ENCODE measurements at places on chromosomes 7 and 10.

DNA sequence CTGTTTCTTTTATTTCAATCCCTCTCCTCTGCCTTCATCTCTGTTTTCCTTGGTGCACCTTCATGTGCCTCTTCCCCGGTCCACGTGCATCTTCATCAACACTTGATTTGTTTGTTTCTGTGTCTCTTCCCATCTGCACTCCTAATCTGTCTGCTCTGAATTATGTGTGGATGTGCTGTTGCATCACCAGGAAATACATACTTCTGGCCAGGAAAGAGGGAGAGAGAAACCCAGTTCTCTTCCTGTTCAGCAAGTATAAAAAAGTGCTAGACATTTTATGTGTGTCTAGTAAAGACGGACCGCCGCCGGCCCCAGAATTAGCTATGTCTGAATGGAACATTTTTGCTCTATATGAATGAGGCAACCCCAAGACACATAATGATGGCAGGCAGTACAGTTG lies 93.8 kb downstream of the CALD1 start:
- no peak for DNase-seq

DNA sequence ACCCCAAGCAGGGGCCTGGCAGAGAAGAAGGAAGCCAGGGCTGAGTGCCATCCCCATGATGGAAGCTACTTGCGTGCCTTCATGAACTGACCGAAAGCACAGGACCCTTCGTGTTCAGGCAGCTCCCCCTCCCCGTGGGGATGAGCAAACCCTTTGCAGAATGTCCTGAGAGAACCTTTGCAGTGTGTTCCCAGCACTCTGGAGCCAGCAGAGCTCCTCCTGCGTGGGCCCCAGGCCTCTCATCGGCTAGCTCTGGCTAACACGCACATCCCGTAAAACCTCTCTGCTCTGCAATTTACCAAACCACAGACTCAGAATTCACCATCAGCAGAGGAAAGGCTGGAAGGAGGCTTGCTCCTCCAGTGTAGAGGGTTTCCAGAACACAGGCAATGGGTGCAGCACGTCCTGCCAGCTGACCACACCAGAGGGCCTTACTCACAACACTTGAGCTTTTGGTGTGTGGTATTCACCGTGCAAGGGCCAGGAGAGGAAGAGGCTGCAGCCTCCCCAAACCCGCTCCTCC lies 3.1 kb downstream of the SH3PXD2A start:
- DNase-seq, result no peak

- DNase-seq, result no peak
Measured at GRCh38 chr7:2689951-2690705, 2.1 kb downstream of the AMZ1 start.

- DNase-seq, result no peak
Measured at GRCh38 chr7:105776068-105776790, 100.2 kb downstream of the ATXN7L1 start.

DNA sequence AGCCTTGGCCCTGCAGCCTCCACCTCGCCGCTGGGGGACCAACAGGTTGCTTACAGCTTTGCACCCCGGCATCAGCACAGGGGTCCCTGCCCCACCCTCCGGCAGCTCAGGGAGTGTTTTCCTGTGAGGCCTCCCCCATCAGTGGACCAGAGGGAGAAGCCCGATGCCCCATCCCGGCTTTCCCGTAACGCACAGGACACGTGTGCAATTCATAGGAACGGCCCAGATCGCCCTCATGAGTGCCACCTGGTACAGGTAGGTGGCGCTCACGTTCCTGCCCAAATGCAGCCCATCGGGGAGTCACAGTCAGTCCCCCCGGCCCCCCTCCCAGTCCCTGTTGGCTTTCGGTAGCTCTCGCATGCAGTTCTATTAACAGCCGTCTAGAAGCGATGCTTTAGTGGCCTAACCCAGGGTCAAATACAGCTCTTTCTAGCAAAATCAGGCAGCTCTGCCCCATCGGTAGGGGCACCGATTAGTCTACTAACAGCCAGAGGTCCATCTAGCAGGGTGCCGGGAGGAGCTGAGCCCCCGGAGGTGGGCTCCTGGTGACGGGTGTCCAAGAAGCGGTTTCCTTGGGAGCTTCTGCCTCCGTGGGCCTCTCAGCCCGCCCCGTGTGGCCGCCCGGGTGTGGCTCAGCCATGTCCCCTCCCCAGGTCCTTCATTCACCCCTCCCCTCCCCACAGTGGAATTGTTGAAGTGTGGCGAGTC lies 48.4 kb upstream of the GTF2IRD1 start:
- no peak for DNase-seq

DNA sequence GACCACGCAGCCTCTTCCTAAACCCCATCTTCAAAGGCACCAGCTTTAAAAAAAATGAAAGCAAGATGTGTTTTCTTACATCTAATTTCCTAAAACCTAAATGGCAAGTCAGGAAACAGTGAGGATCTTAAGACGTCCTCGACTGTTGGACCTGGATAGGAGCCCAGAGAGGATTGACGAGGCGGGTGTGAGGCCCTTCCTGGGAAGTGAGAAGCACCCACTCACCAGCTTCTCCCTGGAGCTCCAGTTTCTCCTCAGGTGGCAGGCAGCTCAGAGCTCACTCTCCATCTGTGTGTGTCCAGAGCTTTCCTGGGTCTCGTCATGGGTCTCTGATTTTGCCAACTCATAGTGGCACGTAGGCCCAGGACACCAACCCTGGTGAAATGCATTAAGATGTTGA lies 614.0 kb upstream of the AUTS2 start:
- no peak for DNase-seq

- DNase-seq, result no peak
Measured at GRCh38 chr7:22482503-22482902, 17.5 kb downstream of the STEAP1B start.

DNA sequence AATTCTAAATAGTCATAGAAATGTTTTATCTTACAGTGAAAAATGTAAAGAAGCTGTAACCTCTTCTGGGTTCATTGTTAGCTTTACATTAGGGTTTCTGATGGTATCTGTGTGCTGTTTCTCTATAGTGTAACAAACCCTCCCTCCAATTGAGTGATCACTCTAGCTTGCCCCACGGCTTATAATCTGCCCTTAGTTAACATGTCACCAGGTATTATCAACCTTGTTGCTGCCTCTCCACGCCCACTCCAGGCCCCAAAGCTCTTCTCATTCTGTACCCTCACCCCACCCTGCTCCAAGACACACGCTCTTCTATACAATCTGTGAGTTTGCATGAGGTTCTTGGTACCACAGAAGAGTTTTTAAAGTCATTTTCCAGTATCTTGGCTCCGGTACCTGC lies 139.4 kb downstream of the ARID5B start:
- DNase-seq, result no peak

DNA sequence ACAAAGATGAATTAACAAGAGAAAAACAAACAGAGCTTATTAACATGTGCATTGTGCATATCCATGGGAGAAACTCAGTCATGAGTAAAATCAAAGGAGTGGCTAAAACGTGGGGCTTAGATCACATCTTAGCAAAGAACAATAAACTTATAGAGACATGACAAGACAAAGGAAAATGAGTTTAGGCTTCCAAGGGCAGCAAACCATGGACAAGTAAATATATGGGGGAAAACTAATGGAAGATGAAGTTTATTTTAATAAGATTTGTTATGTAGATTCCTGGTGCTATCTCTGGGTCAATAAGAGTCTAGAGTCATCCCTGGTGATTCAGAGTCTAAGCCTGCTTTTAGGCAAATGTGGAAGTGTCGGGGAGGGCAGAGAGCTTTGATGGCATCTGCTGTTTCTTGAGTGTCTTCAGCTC lies 87.2 kb upstream of the PLPP4 start:
- DNase-seq, result no peak

DNA sequence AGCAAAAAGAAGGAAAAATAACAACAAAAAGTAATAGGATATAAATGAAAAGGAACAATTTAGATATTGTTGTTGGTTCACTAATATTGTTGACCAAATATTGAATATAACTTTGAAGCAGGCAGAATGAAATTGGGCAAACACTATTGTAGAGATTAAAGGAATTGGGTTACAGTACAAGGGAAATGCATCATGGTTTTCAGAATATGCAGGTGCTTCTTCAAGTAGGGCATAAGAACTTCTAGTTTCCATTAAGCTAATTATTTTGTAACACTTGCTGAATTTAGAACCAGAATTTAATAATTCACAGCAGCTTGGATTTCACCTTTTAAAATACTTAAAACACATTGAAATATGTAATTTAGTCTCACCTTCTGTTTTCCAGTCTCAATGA lies 36.5 kb downstream of the RPA3 start:
- no peak for DNase-seq

GRCh38 chr10:28125701-28126100 lies 126.8 kb upstream of the ODAD2 start:
- DNase-seq, result no peak

DNA sequence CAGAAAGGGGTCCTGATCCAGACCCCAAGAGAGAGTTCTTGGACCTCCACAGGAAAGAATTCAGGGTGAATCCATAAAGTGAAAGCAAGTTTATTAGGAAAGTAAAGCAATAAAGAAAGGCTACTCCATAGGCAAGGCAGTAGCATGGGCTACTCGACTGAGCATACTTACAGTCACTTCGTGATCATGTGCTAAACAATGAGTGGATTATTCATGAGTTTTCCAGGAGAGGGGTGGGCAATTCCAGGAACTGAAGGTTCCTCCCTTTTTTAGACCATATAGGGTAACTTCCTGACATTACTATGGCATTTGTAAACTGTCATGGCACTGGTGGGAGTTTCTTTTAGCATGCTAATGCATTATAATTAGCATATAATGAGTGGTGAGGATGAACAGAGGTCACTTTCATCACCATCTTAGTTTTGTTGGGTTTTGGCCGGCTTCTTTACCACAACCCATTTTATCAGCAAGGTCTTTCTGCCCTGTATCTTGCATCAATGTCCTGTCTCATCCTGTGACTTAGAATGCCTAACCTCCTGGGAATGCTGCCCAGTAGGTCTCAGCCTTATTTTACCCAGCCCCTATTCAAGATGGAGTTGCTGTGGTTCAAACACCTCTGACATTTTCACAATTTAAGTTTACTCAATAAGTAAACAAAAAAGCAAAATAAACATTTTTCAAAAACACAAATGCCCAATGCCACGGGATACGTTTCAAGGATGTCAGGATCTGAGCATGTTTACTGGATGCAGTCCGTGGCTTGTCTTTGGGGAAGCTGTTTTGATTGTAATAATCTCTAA lies 37.0 kb downstream of the ALOX5 start:
- DNase-seq, result no peak

DNA sequence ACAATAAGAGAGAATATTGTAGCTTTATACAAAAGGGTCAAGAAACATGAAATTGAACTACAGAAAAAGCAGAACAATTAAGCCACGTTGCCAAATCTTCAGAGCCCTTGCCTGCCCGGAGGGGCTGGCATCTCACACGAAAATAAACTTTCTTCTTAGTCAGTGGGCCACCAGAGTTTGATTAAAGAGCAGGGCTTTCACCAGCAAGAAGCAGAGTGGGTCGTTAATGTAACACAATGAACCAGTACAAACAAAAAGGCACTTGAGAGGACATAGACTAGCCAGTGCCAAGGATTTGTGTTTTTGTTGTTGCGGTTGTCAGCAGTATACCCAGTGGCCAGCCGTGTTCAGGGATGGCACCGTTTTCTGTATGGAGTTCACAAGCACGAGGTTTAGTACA lies 155.4 kb downstream of the NRP1 start:
- DNase-seq, result no peak

DNA sequence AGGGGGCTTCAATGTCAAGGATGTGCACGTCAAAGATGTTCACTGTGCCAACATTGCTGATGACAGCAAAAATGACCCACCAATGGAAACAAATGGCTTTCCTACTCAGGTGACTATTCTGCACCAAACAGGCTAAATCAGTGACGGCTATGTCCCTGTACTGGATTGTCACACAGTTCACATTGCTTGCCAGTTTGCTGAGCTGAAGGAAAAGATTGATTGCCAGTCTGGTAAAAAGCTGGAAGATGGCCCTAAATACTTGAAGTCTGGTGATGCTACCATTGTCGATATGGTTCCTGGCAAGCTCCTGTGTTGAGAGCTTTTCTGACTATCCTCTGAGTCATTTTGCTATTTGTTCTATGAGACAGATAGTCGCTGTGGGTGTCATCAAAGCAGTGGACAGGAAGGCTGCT lies 202.2 kb upstream of the ETV1 start:
- no peak for DNase-seq

GRCh38 chr10:65358565-65358964 lies 1567.3 kb upstream of the LRRTM3 start:
- no peak for DNase-seq

DNA sequence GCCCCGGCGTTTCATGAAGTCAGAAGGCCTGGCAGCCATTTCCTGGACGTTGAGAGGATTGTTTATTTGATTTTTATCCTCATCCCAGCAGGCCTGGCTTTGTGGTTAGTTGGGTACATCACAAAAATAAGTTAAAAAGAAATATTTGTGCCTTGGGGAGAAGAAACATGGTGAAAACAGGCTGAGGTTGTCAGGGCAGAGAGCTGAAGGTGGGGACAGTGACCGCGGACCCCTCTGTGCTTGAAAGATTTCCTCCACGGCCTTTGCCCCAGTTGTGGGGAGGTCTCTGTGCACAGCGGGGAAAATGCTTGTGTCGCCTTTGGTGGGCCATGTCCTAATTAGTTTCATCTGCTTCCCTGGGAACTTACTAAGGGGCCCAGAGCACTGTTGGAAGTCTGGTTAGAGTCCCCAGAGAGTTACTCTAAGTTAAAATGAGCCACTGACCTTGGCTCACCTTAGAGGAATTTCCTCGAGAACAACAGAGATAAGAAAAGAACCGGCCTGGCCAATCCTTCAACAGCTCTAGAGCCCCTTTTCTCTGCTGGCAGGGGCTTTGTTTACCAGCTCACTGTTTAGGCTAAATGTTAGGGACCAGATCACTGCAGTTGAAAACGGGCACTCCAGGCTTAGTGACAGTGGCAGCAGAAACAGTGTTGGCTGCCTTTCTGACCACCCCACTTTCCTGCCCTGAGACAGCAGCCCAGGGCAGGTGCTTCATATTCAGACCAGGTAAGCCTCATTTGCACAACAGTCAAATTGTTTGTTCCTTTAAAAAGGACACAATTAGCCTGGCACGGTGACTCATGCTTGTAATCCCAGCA lies 37.9 kb downstream of the CRCP start:
- DNase-seq, result no peak

GRCh38 chr10:86372784-86373239 lies 6.2 kb upstream of the GRID1 start:
- no peak for DNase-seq

GRCh38 chr7:150371996-150372270 lies 3.3 kb downstream of the REPIN1 start:
- no peak for DNase-seq

GRCh38 chr7:90119178-90119971 lies 34.9 kb upstream of the STEAP1 start:
- DNase-seq, result no peak

Data from stimulated activated CD4-positive, alpha-beta T cell treated with anti-CD3 and anti-CD28 coated beads, TNF-alpha, amount 100 ng/mL, for 1 hour (primary cell).